ENCODE measurements at places on chromosomes 2 and 18. TPM values are rescaled to one million over a fixed set of nuclear protein-coding genes. Genes with fewer than 3 reads are reported as not detected.

DNA sequence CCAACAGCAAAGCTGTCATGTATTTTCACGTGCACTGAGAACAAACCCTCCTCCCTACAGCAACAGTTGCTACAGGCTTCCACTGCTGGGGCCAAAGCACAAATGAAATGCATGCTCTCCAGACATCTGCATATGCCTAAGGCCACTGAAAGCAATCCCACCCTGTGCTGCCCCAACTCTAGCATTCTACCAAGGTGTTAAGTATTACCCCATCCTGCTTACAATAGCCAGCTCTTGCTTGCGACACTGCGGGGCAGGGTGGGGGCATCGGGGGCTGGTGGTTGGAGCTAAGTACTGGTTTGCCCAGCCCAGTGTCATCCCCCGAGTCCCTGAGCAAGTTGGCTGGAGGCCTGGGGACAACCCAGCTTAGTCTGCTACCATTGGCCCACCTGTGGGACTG lies 742.5 kb downstream of the TDRD15 start:
- H3K27ac ChIP-seq: no peak overlapping the region
- no peak overlapping the region for H3K4me3 ChIP-seq
- no peaks in the 10 kb centered on the region for H3K36me3 ChIP-seq
- DNase-seq: no peak

GRCh38 chr18:40055262-40055661 lies 1899.8 kb upstream of the PIK3C3 start:
- no peak for DNase-seq
- H3K27me3 ChIP-seq: no peaks in the 10 kb centered on the region
- no peak overlapping the region for H3K4me3 ChIP-seq
- no peaks in the 10 kb centered on the region for H3K36me3 ChIP-seq
- H3K4me1 ChIP-seq: no peaks in the 10 kb centered on the region
- no peak overlapping the region for H3K27ac ChIP-seq

DNA sequence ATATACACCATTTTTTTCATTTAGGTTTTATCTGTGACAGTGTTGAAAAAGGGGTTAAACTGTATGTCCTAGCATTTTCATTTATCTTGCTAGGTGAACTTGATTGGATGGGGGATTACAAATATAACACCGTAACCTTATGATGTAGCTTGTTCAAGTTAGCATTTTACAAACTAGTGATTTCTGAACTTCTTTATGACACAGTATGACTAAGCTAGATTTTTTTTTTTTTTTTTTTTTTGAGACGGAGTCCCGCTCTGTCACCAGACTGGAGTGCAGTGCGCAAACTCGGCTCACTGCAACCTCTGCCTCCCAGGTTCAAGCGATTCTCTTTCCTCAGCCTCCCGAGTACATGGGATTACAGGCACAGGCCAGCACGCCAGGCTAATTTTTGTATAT lies 47.1 kb downstream of the KCMF1 start:
- no peak for DNase-seq
- H3K27me3 ChIP-seq: no peaks in the 10 kb centered on the region
- H3K27ac ChIP-seq: no peak overlapping the region
- no peaks in the 10 kb centered on the region for H3K36me3 ChIP-seq

Gene PLA2R1
- polyA plus RNA-seq: not detected

DNA sequence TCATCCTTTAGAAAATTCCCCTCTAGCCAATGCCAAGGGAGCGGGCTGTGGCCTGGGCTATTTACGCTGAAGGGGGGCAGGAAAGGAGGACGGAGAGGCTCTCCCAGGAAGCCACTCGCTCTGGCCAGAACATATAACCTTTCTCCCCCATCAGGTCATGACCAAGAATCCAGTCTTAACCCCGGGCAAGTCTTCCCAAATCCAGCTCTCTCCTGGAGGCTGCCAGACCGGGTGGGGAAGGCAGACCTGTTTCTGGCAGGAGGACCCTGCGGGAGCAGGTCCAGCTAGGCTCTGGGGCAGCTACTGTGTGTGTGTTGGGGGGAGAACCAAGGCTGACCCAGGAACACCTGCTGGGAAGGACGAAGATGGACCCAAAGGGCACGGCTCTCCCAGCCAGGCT lies 13.4 kb upstream of the SEMA4C start:
- H3K4me1 ChIP-seq: no peaks in the 10 kb centered on the region
- DNase-seq: no peak

- no peaks in the 10 kb centered on the region for H3K27me3 ChIP-seq
- no peak for DNase-seq
- no peaks in the 10 kb centered on the region for H3K36me3 ChIP-seq
- peaks cover 25% of the 10 kb centered on the region for H3K4me1 ChIP-seq
- no peak overlapping the region for H3K4me3 ChIP-seq
Measured at GRCh38 chr18:3286159-3286558, 24.2 kb downstream of the MYL12B start.

Gene NEUROD1
- polyA plus RNA-seq: 0.03 TPM

Gene PLEK
- polyA plus RNA-seq: 0.02 TPM

DNA sequence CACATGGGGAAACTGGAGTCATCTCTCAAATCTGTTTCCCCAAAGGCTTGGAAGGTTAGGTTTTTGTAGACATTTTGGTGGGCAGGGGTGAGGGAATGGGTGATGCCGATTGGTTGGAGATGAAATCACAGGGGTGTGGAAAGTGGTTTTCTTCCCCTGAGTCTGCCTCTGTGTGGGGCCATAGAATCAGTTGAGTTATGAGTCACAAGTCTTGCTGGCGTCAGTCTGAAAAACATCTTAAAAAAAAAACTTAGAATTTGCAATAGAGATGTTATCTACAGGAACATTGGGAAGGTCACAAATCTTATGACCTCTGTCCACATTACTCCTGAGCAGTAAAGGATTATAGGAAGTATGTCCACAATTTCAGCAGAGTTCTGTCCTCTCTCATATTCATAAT lies 314.6 kb downstream of the CNTNAP5 start:
- no peaks in the 10 kb centered on the region for H3K4me1 ChIP-seq
- H3K36me3 ChIP-seq: no peaks in the 10 kb centered on the region
- H3K27me3 ChIP-seq: no peaks in the 10 kb centered on the region
- H3K27ac ChIP-seq: no peak overlapping the region
- no peak overlapping the region for H3K4me3 ChIP-seq

Gene TMEM200C
- polyA plus RNA-seq: not detected

- peaks cover under 1% of the 10 kb centered on the region for H3K4me1 ChIP-seq
- no peak for DNase-seq
- H3K27me3 ChIP-seq: no peaks in the 10 kb centered on the region
- H3K36me3 ChIP-seq: peaks cover 47% of the 10 kb centered on the region
- no peak overlapping the region for H3K27ac ChIP-seq
Measured at GRCh38 chr2:233492751-233493150, 73.8 kb downstream of the USP40 start.

GRCh38 chr18:51727780-51728179 lies 530.3 kb upstream of the MEX3C start:
- no peak overlapping the region for H3K27ac ChIP-seq
- H3K27me3 ChIP-seq: no peaks in the 10 kb centered on the region
- no peak for DNase-seq
- H3K36me3 ChIP-seq: no peaks in the 10 kb centered on the region
- H3K4me3 ChIP-seq: no peak overlapping the region

DNA sequence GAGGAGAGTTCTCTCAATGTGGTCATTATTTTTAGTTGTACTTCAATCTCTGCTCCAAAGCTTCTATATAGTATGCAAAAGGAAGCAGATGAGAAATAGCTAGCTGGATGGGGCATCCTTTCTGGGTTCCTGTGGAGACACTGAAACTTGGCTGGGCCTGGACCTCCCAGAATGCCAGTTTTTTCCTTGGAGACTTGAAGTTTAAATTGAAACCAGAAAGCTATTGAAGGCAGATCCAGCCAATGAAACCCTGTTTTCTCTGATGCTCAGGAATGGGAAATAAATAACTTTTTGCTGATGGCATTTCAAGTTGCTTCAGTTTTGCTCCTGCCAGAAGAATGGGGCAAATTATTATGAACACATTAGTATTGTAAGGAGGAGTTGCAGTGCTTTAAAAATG lies 2.9 kb downstream of the SETBP1 start:
- H3K4me1 ChIP-seq: peaks cover 32% of the 10 kb centered on the region
- H3K27ac ChIP-seq: peak overlapping the region; percentile 69
- no peaks in the 10 kb centered on the region for H3K27me3 ChIP-seq
- no peak overlapping the region for H3K4me3 ChIP-seq

GRCh38 chr2:241548451-241548835 lies 10.1 kb upstream of the BOK start:
- no peaks in the 10 kb centered on the region for H3K27me3 ChIP-seq
- no peak overlapping the region for H3K27ac ChIP-seq
- H3K36me3 ChIP-seq: no peaks in the 10 kb centered on the region

DNA sequence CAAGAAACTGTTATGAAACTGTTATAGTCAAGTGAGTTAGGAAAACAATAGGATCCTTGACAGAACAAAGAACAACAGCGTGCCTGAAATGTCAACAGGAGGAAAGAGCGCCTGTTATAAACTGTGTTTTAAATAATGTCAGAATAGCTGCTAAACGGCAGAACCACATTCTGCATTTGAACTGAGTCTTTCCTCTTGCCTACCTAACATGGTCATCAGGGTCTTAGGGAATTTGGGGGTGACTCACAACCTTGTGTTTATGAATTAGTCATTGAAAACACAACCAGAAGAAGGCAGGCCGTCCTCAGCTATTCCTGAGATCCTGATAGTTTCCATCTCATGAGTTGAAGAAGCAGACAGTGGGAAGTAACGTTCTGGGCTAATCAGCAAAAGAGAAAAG lies 222.0 kb upstream of the FN1 start:
- no peaks in the 10 kb centered on the region for H3K36me3 ChIP-seq
- no peak overlapping the region for H3K27ac ChIP-seq
- H3K27me3 ChIP-seq: no peaks in the 10 kb centered on the region
- H3K4me3 ChIP-seq: no peak overlapping the region
- no peak for DNase-seq
- H3K4me1 ChIP-seq: peaks cover 30% of the 10 kb centered on the region

DNA sequence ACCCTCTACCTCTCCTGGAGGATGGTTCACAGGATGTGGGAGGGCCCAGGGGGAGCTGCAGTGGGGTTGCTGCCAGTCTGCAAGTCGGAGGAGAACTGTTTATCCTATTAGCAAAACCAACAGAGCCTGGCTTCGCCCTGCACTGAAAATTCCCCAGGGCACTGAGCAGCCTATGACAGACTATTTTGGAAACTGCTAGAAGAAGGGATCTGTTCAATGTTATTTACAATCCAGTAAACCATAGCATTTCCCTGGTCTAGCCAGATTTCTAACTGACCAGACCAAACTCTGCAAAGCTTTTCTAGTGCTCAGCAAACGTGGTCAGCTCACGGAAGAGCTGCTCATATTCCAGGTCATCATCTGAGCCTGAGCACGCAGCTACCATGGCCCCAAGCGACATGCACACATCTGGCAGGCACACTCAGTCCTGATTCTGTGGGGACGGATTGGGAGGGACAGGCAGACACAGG lies 64.8 kb upstream of the PID1 start:
- peak overlapping the region; percentile 95 for H3K27ac ChIP-seq
- H3K36me3 ChIP-seq: no peaks in the 10 kb centered on the region
- H3K4me1 ChIP-seq: no peaks in the 10 kb centered on the region

DNA sequence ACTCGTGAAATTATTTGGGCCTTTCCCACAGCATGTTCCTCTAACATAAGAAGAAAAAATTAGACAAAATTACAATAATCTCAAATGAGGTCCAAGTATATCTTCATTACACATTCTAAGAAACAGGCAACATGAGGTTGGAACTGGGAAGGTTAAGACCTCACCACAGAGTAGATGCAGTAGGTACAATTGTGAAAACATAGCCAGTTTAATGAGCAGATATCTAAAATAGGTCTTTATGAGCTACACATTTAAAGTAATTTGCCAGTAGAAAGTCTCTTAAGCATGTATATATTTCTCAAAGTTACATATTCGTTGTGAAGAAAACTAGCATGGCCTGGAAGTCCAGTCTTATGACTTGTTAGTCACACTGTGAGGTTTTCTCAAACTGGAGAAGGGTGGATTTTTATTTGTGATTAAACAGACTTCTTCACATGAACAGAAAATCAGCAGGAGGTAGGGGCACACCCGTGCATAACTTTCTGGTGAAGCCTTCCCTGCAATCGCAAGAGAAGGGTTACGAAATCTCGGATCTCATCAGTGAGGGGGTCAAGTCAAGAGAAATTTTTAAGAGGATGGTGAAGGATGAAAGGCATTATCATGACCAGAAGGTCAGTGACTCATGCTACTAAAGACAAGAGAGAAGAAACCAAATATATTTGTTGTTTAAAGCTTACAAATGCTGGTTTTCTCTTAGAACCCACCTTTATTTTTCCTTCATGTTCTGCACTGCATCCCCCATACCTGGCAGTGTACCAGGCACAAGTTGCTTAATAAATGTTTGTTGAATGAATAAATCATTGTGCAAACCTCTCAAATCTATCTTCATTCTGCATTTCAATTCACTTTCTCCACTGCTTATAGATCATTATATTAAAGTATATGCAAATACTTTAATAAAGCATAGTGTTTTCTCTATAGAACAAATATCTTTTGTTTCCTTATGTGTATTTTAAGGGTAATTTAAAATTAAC lies 5.1 kb upstream of the RAB27B start:
- no peak overlapping the region for H3K4me3 ChIP-seq
- H3K27me3 ChIP-seq: no peaks in the 10 kb centered on the region
- DNase-seq: no peak
- peak overlapping the region; percentile 21 for H3K27ac ChIP-seq
- peaks cover 15% of the 10 kb centered on the region for H3K4me1 ChIP-seq

GRCh38 chr2:23312996-23313606 lies 71.9 kb upstream of the KLHL29 start:
- H3K4me1 ChIP-seq: no peaks in the 10 kb centered on the region
- H3K27ac ChIP-seq: no peak overlapping the region
- DNase-seq: peak; percentile 66
- no peak overlapping the region for H3K4me3 ChIP-seq
- no peaks in the 10 kb centered on the region for H3K36me3 ChIP-seq

- no peaks in the 10 kb centered on the region for H3K27me3 ChIP-seq
- no peak overlapping the region for H3K27ac ChIP-seq
- DNase-seq: no peak
- H3K36me3 ChIP-seq: no peaks in the 10 kb centered on the region
- no peak overlapping the region for H3K4me3 ChIP-seq
Measured at GRCh38 chr2:211401328-211401727, 844.9 kb downstream of the CPS1 start.

Gene CDH7
- not detected for polyA plus RNA-seq

GRCh38 chr2:1256632-1257324 lies 156.5 kb upstream of the TPO start:
- no peaks in the 10 kb centered on the region for H3K27me3 ChIP-seq
- no peaks in the 10 kb centered on the region for H3K36me3 ChIP-seq
- no peaks in the 10 kb centered on the region for H3K4me1 ChIP-seq
- H3K4me3 ChIP-seq: no peak overlapping the region

- H3K4me1 ChIP-seq: peaks cover 10% of the 10 kb centered on the region
- H3K36me3 ChIP-seq: no peaks in the 10 kb centered on the region
- peak overlapping the region; percentile 61 for H3K27ac ChIP-seq
- peak; percentile 61 for DNase-seq
Measured at GRCh38 chr2:149329068-149329467, 1.3 kb upstream of the LYPD6 start.

Data from SK-N-SH (cell line).